ENCODE measurements at places on chromosomes 2 and 18. TPM values are rescaled to one million over a fixed set of nuclear protein-coding genes. Genes with fewer than 3 reads are reported as not detected.

DNA sequence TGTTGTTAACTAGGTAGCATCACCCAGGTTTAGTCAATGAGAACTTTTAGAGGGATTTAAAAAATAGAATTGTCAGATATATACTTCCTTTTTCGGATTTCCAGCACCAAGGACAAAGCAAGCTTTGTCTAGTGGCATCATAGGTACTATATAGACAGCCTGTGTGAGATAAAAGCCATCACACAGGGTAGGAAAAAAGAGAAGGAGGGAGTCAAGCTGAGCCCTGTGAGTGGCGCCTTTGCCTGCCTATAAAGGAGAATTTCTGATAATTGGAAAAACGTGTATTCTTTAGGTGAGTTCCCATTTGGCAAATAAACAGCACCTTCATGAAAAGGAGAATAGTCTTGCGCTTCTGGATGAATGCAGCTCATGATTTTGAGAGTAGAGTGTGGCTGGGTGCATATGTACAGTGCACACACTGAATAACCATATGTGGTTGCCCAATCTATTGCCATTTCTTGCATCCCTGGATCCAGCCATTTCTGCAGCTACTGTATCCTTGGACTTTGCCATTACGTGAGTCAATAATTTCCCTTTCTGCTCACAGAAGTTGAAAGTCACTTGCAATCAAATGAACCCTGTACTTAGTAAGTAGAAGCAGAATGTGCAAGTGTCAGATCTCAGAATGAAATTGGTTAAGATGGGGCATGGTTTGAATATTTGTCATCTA, 559.9 kb upstream of the MEX3C start:
- no peak for DNase-seq
- no peak overlapping the region for H3K27ac ChIP-seq
- no peak overlapping the region for H3K4me3 ChIP-seq
- no peaks in the 10 kb centered on the region for H3K27me3 ChIP-seq
- H3K36me3 ChIP-seq: no peaks in the 10 kb centered on the region

GRCh38 chr18:69617888-69618287, 217.2 kb downstream of the DOK6 start:
- no peak overlapping the region for H3K4me3 ChIP-seq
- no peak for DNase-seq
- no peaks in the 10 kb centered on the region for H3K36me3 ChIP-seq
- H3K27ac ChIP-seq: no peak overlapping the region

- no peaks in the 10 kb centered on the region for H3K27me3 ChIP-seq
- no peak overlapping the region for H3K4me3 ChIP-seq
- H3K27ac ChIP-seq: no peak overlapping the region
- DNase-seq: no peak
Observed at GRCh38 chr2:31263636-31264190, 29.8 kb downstream of the EHD3 start.

DNA sequence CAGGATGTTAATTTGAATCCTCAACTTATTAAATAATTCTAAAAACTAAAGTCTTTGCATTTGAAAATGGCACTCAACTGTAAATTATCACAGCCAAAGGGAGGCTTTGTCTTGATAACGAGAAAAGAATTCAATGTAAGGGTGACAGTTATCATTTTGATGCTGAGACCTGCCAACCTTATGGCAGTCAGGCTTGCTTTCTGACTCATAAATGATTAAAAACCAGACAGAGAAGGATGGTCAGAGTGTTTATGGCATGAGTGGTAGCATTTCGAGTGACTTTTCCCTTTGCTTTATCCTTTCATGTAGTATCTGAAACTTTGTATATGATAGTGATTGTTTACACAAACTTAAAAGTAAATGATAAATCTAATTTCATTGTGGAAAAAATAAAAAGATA, 53.9 kb upstream of the EPC2 start:
- H3K4me3 ChIP-seq: no peak overlapping the region
- no peak for DNase-seq
- no peak overlapping the region for H3K27ac ChIP-seq
- H3K36me3 ChIP-seq: no peaks in the 10 kb centered on the region
- peaks cover 23% of the 10 kb centered on the region for H3K4me1 ChIP-seq

DNA sequence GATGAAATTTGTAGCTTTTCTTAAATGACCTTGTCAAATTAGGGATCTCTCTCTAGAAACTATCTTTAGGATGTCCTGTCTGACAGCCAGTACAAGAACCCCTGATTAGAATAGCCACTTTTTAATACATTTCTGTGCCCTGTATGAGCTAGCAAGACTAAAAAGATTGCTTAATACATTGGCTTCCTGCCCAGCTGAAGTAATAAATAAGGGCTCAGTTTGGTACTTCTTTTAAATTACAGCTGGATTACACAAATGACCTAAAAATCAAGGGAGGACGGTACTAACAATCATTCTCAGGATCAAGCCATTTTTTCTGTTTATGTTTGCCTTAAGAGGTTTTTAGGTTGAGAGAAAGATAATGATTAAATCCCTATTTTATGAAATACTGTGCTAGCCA, 11.6 kb upstream of the OLA1 start:
- no peak overlapping the region for H3K27ac ChIP-seq
- peaks cover under 1% of the 10 kb centered on the region for H3K4me1 ChIP-seq
- DNase-seq: no peak

- peaks cover 5% of the 10 kb centered on the region for H3K4me1 ChIP-seq
- H3K36me3 ChIP-seq: no peaks in the 10 kb centered on the region
- no peak overlapping the region for H3K4me3 ChIP-seq
- H3K27me3 ChIP-seq: peaks cover 13% of the 10 kb centered on the region
- no peak for DNase-seq
Observed at GRCh38 chr18:37378336-37379010, 187.1 kb downstream of the CELF4 start.

DNA sequence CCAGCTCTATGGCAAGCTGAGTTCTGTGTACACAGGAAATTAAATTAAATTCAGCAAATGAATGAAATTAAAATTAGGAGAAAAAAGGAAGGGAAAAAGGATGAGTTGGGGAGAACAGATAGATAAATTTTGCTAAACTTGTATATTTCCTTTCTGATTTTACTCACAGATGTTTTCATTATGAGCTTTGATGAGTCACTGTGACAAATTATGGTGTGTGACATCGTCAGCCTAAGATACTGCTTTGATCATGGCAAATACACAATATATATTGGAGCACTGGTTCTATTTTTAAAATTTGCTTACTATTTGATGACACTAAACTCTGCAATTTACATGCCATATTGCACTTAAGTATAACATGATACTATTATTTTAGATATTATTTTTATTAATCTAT, 464.6 kb upstream of the SPHKAP start:
- H3K27ac ChIP-seq: no peak overlapping the region
- no peaks in the 10 kb centered on the region for H3K36me3 ChIP-seq
- no peak overlapping the region for H3K4me3 ChIP-seq
- H3K27me3 ChIP-seq: no peaks in the 10 kb centered on the region
- H3K4me1 ChIP-seq: no peaks in the 10 kb centered on the region
- DNase-seq: no peak

GRCh38 chr2:53740170-53740569, 27.4 kb upstream of the CHAC2 start:
- H3K27ac ChIP-seq: no peak overlapping the region
- no peaks in the 10 kb centered on the region for H3K4me1 ChIP-seq
- DNase-seq: no peak
- H3K27me3 ChIP-seq: no peaks in the 10 kb centered on the region
- peaks cover 6% of the 10 kb centered on the region for H3K36me3 ChIP-seq
- H3K4me3 ChIP-seq: no peak overlapping the region

DNA sequence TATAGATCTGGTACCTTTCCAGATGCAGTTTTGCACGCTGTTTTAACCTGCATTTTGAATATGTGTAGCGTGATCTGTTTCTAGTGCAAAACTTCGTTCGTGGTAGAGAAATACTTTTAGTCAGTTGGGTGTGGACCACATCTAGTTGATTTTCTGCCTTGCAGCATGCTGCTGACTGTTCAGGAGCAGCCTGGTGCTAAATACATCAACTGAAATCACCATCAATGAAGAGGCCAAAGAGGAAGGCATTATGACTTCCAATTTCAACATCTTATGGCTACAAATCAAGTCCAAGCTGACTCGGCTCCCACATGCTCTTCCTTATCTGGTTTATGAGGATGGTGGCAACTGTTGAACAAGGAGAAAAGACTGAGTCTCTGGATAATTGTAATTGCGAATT, 298.5 kb downstream of the ZNF521 start:
- DNase-seq: no peak
- no peak overlapping the region for H3K27ac ChIP-seq
- H3K27me3 ChIP-seq: peaks cover 8% of the 10 kb centered on the region
- H3K4me3 ChIP-seq: no peak overlapping the region

Gene TNFAIP6
- 0.11 TPM for total RNA-seq

Gene FECH
- total RNA-seq: 21.8 TPM

Gene AMER3
- 0.13 TPM for total RNA-seq

Gene SIX3
- 6.6 TPM for total RNA-seq

Gene MYO5B
- total RNA-seq: 8.7 TPM

Gene CTLA4
- total RNA-seq: not detected

Gene RTP5
- total RNA-seq: not detected

Data from WTC11 (cell line).